Uterus (tissue), 4 donors: ENCODE measurements at places on chromosomes 2 and 18.

- no peak overlapping the region for H3K27ac ChIP-seq
- H3K4me3 ChIP-seq: no peak overlapping the region
- no peak for DNase-seq
Measured at GRCh38 chr2:181130686-181131085, 150.3 kb downstream of the UBE2E3 start.

- no peaks in the 10 kb centered on the region for H3K36me3 ChIP-seq
- no peak overlapping the region for H3K27ac ChIP-seq
- H3K4me3 ChIP-seq: no peak overlapping the region
Measured at GRCh38 chr2:210818473-210818872, 262.1 kb downstream of the CPS1 start.

DNA sequence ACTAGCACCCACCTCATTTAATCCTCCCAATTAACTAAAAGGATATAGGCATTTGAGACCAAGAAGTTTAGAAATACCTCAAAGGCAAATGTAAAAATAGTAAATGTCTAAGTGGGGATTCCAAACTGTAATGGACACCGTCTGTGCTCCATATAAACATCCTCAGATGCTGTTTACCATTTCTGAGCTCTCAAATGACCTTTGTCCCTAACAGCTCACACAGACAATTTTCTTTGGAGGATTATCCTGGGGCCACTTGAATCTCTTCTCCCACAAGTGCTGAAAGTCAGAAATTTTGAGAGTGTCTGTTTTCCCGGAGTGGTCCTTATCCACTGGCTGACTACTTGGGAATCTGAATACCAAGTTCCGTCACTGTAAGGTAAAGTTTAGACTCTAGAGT, 1418.9 kb downstream of the LRP1B start:
- H3K27ac ChIP-seq: no peak overlapping the region
- H3K36me3 ChIP-seq: no peaks in the 10 kb centered on the region
- no peaks in the 10 kb centered on the region for H3K27me3 ChIP-seq
- DNase-seq: no peak

- no peak for DNase-seq
- no peaks in the 10 kb centered on the region for H3K4me1 ChIP-seq
- H3K27ac ChIP-seq: no peak overlapping the region
- H3K27me3 ChIP-seq: no peaks in the 10 kb centered on the region
- no peaks in the 10 kb centered on the region for H3K36me3 ChIP-seq
Measured at GRCh38 chr2:40483549-40484243, 31.8 kb upstream of the SLC8A1 start.

- H3K27ac ChIP-seq: no peak overlapping the region
- DNase-seq: no peak
- no peaks in the 10 kb centered on the region for H3K27me3 ChIP-seq
- no peaks in the 10 kb centered on the region for H3K4me1 ChIP-seq
- H3K4me3 ChIP-seq: no peak overlapping the region
- H3K36me3 ChIP-seq: no peaks in the 10 kb centered on the region
Measured at GRCh38 chr2:222582928-222583327, 73.0 kb downstream of the FARSB start.

- H3K27ac ChIP-seq: no peak overlapping the region
- no peak overlapping the region for H3K4me3 ChIP-seq
- H3K27me3 ChIP-seq: no peaks in the 10 kb centered on the region
Measured at GRCh38 chr2:77778917-77779316, 256.7 kb upstream of the LRRTM4 start.

DNA sequence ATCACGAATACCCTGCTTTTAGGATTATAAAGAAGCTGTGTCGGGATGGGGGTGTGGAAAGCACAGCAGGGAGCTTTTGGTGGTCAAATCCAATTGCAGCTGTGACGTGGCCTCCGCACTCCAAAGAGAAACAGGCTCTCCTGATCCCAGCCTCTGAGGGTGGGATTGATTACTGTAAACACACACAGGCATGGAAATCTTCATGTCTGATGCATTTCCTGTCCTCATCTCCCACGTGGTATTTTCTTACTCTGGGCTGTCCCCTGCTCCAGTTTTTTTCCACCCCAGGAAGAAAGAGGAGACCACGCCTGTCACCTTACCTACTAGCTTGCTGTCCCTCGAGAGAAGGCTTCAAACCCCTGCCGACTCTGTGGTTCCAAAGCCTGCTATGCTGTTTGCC, 22.7 kb downstream of the RNF152 start:
- no peak for DNase-seq
- H3K27me3 ChIP-seq: no peaks in the 10 kb centered on the region
- H3K4me3 ChIP-seq: no peak overlapping the region
- H3K27ac ChIP-seq: peak overlapping the region; percentile 56

GRCh38 chr2:74464406-74464805, 776 bp downstream of the MOGS start:
- peak overlapping the region; percentile 81 for H3K27ac ChIP-seq
- peak overlapping the region; percentile 66 for H3K4me3 ChIP-seq
- no peak for DNase-seq
- H3K4me1 ChIP-seq: peaks cover 4% of the 10 kb centered on the region
- no peaks in the 10 kb centered on the region for H3K27me3 ChIP-seq
- H3K36me3 ChIP-seq: no peaks in the 10 kb centered on the region

- no peak overlapping the region for H3K27ac ChIP-seq
- H3K36me3 ChIP-seq: no peaks in the 10 kb centered on the region
Measured at GRCh38 chr2:184304006-184304405, 294.3 kb upstream of the ZNF804A start.

DNA sequence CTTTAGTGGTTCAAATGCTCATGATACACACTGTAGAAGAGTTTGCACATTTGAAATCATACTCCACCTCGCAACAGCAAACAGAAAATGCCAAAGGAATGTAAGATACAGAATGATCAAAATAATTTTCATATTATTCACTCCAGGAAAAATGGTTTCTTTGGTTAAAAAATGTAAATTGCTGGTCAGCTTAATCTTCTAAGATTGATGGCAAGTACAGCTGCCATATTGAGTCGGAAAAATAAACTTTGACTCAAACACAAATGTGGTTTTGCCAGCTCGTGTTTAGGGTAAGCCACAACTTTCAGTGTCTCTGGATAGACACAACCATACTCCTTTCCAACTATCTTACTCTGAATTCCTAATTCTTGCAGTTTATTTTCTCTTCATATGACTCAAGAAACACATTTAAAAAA, 154.9 kb upstream of the SMIM21 start:
- no peak for DNase-seq
- no peaks in the 10 kb centered on the region for H3K36me3 ChIP-seq
- H3K4me1 ChIP-seq: no peaks in the 10 kb centered on the region
- H3K27me3 ChIP-seq: no peaks in the 10 kb centered on the region
- no peak overlapping the region for H3K4me3 ChIP-seq

- no peak overlapping the region for H3K4me3 ChIP-seq
- H3K36me3 ChIP-seq: no peaks in the 10 kb centered on the region
- H3K4me1 ChIP-seq: no peaks in the 10 kb centered on the region
- no peak overlapping the region for H3K27ac ChIP-seq
- no peak for DNase-seq
Measured at GRCh38 chr2:58268685-58269084, 27.6 kb upstream of the FANCL start.

DNA sequence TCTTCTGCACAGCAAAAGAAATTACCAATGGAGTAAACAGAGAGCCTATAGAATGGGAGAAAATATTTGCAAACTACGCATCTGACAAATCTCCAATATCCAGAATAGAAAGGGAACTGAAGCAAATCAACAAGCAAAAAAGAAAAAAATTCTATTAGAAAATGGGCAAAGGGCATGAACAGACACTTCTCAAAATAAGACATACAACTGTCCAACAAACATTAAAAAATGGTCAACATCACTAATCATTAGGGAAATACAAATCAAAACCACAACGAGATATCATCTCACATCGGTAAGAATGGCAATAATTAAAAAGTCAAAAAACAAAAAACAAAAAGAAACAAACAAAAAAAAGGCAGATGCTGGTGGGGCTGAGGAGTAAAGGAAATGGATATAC, 356.4 kb downstream of the ADCYAP1 start:
- H3K36me3 ChIP-seq: no peaks in the 10 kb centered on the region
- DNase-seq: no peak
- no peak overlapping the region for H3K27ac ChIP-seq
- H3K27me3 ChIP-seq: no peaks in the 10 kb centered on the region
- no peaks in the 10 kb centered on the region for H3K4me1 ChIP-seq

- H3K4me1 ChIP-seq: no peaks in the 10 kb centered on the region
- DNase-seq: no peak
- H3K36me3 ChIP-seq: no peaks in the 10 kb centered on the region
- no peak overlapping the region for H3K27ac ChIP-seq
- no peak overlapping the region for H3K4me3 ChIP-seq
- H3K27me3 ChIP-seq: no peaks in the 10 kb centered on the region
Measured at GRCh38 chr18:79542876-79543750, 136.5 kb upstream of the CTDP1 start.

DNA sequence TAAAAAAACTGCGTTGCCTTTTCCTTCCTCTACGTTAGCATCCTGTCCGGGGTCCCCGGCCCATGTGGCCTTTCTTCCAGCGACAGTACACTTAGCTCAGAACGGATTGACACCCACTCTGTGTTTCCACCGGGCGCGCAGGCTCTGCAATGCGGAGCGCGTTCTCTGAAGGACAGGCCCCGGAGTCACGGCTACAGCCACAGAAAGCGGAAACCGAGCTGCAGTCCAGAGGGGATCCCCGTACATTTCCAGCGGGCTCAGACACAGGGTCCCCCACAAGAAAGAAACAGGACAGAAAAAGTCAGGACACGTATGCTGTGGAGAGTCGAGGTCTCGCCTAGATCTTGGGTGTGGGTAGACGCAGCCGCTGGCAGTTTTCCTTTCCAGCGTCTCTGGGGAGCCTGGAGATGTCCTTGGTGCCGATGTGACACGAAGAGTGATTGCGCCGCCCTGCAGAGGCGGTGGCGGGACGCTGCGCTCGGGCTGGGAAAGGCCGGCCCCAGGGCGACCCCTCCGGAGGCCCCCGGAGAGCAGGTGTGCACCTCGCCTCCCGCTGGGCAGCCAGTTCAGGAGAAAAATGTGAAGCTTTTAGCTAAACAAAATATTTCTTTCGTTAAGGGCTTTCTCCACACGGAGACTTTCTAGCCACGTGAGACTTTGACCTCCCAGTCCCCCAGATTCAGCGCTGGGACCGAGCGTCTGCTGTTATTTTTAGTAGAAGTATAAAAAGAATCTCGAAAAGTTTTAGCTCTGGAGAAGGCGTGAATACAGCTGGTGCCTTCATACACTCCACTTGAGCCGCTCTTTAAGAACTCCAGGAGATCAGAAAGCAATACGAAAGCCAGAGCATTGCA, 1.3 kb upstream of the ACKR3 start:
- H3K4me1 ChIP-seq: no peaks in the 10 kb centered on the region
- H3K27me3 ChIP-seq: no peaks in the 10 kb centered on the region
- H3K36me3 ChIP-seq: no peaks in the 10 kb centered on the region
- peak overlapping the region; percentile 44 for H3K4me3 ChIP-seq

GRCh38 chr2:64796926-64797325, 143.2 kb upstream of the SERTAD2 start:
- H3K36me3 ChIP-seq: no peaks in the 10 kb centered on the region
- no peak for DNase-seq
- no peaks in the 10 kb centered on the region for H3K27me3 ChIP-seq
- H3K4me1 ChIP-seq: no peaks in the 10 kb centered on the region

DNA sequence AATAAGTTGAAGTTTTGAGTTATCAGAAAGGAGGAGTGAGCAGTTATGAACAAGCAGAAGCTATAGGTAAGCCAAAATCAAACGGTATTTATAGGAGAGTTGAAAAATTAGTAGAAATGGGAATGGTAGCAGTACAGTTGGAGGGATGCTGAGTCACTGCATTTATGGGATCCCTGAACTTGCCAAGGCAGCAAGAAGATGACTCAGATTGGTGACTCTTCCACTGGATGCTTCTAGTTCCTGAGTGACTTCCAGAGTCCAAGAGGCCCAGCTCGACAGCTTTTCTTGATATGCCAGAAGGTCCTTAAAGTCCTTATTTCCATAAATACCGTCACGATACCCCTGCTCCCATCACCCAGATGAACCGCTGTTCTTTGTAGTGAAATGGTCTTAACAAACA, 31.1 kb upstream of the ACTR3 start:
- H3K36me3 ChIP-seq: no peaks in the 10 kb centered on the region
- DNase-seq: no peak
- no peak overlapping the region for H3K27ac ChIP-seq
- no peak overlapping the region for H3K4me3 ChIP-seq

DNA sequence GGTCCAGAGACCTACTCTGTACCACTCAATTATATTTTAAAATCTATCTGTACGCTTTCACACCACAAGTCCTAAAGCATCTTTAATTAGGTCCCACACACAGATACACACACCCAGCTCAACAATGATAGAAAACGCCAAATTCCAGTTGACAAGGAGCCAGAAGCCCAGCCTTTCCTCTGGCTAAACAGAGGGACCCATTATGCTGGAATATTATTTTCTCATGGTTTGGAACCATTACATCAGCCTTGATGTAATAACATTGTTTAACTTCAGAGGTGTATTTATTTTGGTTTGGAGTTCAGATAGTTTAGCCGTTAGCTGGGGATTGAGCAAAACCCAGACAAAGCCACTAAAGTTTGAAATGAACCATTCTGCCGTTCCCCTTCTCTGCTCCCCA, 14.0 kb upstream of the INHBB start:
- H3K27me3 ChIP-seq: no peaks in the 10 kb centered on the region
- H3K27ac ChIP-seq: no peak overlapping the region
- no peak overlapping the region for H3K4me3 ChIP-seq
- DNase-seq: no peak
- H3K4me1 ChIP-seq: no peaks in the 10 kb centered on the region
- no peaks in the 10 kb centered on the region for H3K36me3 ChIP-seq

GRCh38 chr18:56927786-56928185, 219.1 kb upstream of the BOD1L2 start:
- H3K4me1 ChIP-seq: no peaks in the 10 kb centered on the region
- no peaks in the 10 kb centered on the region for H3K27me3 ChIP-seq
- DNase-seq: no peak
- H3K27ac ChIP-seq: no peak overlapping the region
- no peak overlapping the region for H3K4me3 ChIP-seq

DNA sequence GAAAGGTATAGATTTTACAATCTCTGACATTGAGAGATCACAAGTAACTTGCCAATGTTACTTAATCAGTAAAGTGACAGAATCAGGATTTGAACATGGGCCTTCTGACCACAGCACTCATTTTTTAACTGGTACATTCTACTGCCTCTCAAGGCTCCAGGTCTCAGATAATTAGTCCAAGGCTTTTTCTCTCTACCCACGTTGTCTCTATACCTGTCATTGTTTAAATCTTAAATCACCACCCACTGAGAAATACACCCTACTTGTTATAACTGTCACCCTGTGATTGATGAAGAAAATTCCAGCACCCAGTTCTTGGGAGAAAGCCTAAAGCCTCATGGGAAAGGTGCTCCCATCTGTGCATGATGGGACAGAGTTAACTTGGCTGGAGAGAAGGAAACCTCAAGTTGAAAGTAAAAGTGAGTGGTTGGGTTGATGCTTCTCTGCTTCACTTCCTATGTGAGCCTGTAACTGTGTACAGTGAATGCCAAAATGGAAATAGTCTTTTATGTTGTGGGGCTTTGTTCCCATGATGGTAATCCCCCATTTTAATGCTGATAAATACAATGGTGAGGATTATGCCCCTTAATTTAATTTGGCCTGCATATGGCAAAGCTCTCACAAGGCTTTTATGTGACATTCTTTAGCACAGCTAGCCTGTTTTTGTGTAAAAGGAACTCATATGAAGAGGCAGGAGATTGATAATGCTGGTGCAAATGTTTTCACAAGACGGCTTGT, 190.1 kb upstream of the SP5 start:
- no peaks in the 10 kb centered on the region for H3K4me1 ChIP-seq
- no peaks in the 10 kb centered on the region for H3K36me3 ChIP-seq
- no peak for DNase-seq
- H3K4me3 ChIP-seq: no peak overlapping the region
- peak overlapping the region; percentile 79 for H3K27ac ChIP-seq
